ENCODE measurements at places on chromosomes 11 and 22.

DNA sequence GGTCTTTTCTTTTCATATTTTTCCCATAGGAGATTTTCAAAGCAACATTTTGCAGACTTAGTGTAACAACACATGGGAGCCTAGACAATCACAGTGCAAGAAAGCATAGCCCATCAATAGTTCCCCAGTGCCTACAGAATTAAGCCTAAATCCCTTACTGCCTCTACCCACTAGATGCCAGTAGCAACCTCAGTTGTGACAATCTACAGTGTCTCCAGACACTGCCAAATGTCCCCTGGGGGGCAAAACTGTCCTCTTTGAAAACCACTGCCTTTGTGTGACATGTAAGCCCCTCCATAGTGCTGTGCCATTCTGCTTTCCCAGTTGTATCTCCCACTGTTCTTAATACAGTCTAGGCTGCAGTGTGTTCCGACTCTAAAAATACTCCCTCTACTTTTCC is 1329.0 kb downstream of the LRRC4C start:
- no peak for DNase-seq

- DNase-seq, result no peak
Measured at GRCh38 chr11:34798985-34799384, 117.2 kb downstream of the APIP start.

- no peak for DNase-seq
Measured at GRCh38 chr11:131916638-131917037, 546.2 kb downstream of the NTM start.

GRCh38 chr11:109208121-109208520 is 213.9 kb upstream of the C11orf87 start:
- no peak for DNase-seq

DNA sequence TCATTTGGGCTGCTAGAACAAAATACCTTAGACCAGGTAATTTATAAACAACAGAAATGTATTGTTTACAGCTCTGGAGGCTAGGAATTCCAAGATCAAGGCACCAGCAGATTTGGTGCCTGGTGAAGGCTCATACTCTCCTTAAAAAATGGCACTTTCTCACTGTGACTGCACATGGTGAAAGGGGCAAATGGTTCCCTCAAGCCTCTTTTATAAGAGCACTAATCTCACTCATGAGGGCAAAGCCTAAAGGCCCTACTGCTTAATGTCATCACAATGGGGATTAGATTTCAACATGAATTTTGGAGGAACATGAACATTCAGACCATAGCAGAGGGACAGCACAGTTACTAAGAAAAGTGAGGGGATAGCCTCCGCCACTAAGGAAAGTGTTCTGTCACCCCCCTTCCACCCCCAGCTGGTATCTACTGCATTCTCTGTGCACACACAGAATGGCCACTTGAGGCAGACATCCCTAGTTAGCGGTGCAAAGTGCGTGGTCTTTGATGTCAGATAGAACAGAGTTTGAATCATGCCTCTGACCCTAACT is 47.2 kb upstream of the CEP295 start:
- no peak for DNase-seq

GRCh38 chr22:37376643-37377042 is 50.6 kb downstream of the ELFN2 start:
- no peak for DNase-seq

GRCh38 chr11:19954899-19955298 is 205.4 kb downstream of the DBX1 start:
- DNase-seq, result no peak

DNA sequence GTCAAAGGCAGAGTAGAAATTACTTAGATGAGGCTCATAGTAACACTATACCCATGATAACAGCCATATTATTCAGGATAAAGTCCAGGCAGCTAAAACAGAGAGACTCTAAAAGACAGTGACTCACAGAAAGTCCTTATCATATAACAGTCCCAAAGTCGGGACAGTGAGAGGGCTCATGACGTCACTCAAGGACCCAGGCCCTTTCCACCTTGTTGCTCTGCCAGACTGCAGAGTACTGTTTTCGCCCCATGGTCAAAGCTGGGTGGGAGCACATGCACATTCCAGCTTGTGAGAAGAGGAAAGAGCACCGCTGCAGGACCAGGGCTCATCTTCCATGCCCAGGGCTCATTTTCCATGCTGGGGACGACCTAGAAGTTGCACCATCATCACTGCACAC is 29.4 kb upstream of the NUP50 start:
- no peak for DNase-seq

- no peak for DNase-seq
Measured at GRCh38 chr11:2380807-2381350, 3.8 kb downstream of the CD81 start.

GRCh38 chr11:134363592-134363991 is 31.8 kb downstream of the GLB1L2 start:
- no peak for DNase-seq

GRCh38 chr22:44326491-44326885 is 13.7 kb upstream of the SHISAL1 start:
- no peak for DNase-seq
